ENCODE measurements at places on chromosomes 6 and 20. TPM values are rescaled to one million over a fixed set of nuclear protein-coding genes. Genes with fewer than 3 reads are reported as not detected.
A peak's percentile ranks its signal among the peaks of the same experiment; 100 is the strongest.

The DEFB114 gene
- not detected for total RNA-seq

GRCh38 chr6:123841067-123841896 is 37.6 kb downstream of the NKAIN2 start:
- no peak overlapping the region for H3K27ac ChIP-seq
- H3K36me3 ChIP-seq = no peaks in the 10 kb centered on the region
- H3K4me1 ChIP-seq = no peaks in the 10 kb centered on the region
- H3K27me3 ChIP-seq = no peaks in the 10 kb centered on the region

DNA sequence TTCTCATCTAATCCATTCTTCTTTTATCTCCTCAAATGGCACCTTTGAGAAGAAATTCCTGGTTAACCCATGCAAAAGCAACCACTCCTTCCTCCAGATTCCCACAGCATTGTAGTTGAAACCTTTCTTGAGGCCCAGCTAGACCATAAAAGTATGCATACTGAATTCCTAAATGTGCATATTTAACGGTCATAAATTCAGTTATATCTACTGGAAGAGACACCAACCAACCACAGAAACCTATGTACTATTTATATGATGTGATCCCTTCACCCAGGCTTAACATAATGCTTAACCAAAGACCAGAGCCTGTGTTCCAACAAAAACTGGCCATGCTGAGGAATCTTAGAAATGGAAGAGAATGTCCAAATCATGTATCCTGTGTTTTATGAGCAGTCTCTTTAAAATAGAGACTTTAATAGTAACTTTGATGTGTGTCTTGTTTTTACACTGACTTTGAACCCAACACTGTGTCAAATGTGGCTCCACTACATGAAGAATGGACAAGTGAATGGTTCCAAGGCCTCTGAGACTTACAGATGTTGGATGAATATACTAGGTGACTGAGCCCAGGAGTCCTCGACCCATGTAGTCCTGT is 11.4 kb upstream of the TAF8 start:
- no peak for DNase-seq
- no peak overlapping the region for H3K27ac ChIP-seq
- no peak overlapping the region for H3K4me3 ChIP-seq
- H3K27me3 ChIP-seq = no peaks in the 10 kb centered on the region
- H3K36me3 ChIP-seq = no peaks in the 10 kb centered on the region

GRCh38 chr6:3322366-3322890 is 63.7 kb downstream of the PSMG4 start:
- peaks cover 3% of the 10 kb centered on the region for H3K36me3 ChIP-seq
- no peak for DNase-seq
- no peak overlapping the region for H3K4me3 ChIP-seq
- H3K27ac ChIP-seq = no peak overlapping the region

DNA sequence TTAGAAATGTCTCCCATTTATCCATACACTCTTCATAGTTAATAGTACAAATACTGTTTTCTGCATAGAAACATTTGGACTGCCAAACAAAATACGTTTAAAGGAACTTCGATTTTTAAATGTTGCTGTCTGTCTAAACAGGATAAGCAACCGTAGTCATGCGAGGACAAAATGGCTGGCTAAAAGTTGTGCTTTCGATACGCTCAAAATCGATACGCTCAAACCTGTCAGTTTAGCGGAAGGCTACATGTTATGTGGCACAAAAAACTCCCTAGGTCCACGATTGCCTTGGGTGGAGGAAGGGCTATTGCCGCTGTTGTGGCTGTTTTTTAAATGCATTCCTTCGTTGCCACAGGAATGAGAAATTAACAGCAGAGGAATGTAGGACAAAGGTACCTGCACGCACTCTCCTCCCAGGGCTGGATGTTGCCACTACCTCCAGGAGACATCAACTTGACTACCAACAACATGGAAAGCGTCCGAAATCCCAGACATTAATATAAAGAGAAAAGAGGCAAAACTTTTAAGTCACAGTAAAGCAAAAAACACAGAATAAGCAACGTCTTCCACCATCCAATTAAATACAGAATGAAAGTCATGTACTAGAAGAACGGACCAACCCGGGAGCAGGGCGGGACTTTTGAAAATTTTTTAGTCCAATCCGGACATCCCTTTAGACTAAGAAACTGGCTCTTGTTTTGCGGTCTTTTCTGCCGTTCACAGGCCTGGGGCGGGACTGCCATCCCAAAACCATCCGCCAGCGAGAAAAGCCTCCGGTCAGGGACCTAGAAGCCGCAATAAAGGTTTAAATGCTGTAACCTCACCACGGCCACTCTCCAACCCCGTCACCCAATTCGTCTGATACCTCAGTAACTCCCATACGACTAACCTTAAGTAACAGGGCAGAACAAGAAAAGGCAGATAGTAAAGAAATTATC is 32.2 kb upstream of the HFE start:
- H3K27me3 ChIP-seq = peaks cover 2% of the 10 kb centered on the region
- H3K4me3 ChIP-seq = peak overlapping the region; percentile 94
- DNase-seq = peak; percentile 63
- peaks cover 35% of the 10 kb centered on the region for H3K4me1 ChIP-seq
- H3K36me3 ChIP-seq = no peaks in the 10 kb centered on the region

- no peaks in the 10 kb centered on the region for H3K27me3 ChIP-seq
- H3K36me3 ChIP-seq = no peaks in the 10 kb centered on the region
- peak overlapping the region; percentile 60 for H3K27ac ChIP-seq
Observed at GRCh38 chr6:155441112-155441465, 14.6 kb downstream of the NOX3 start.

DNA sequence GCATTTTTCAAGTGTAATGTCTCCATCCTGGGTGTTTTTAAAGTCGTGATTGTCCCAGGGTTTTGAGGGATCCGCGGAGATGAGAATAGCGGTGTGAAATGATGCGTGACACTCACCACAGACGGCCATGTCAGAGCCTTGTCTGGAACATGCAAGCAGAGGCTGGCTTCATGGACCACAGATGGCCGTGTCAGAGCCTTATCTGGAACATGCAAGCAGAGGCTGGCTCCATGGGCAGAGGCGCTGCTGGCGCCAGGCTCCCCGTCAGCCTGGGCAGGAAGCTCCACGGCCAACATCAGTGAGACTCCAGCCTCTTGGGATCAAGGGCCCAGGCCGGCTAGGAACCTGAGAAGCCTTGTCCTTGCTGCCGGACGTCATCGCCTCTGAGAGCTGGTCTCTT is 7.7 kb upstream of the MRGBP start:
- no peak for DNase-seq
- peaks cover 25% of the 10 kb centered on the region for H3K4me1 ChIP-seq
- H3K27me3 ChIP-seq = no peaks in the 10 kb centered on the region
- H3K27ac ChIP-seq = no peak overlapping the region

Measured in neural crest cell (in vitro differentiated cells).